ENCODE measurements at places on chromosomes 5 and 9. TPM values are rescaled to one million over a fixed set of nuclear protein-coding genes. Genes with fewer than 3 reads are reported as not detected.

TMEM252 gene
- total RNA-seq, result not detected

LCN15 gene
- total RNA-seq, result 0.15 TPM

MYOZ3 gene
- 1.3 TPM for total RNA-seq

ZNF474 gene
- total RNA-seq, result 1.0 TPM

SOHLH1 gene
- 0.09 TPM for total RNA-seq

CYLC2 gene
- 0.38 TPM for total RNA-seq
